HepG2 (cell line): ENCODE measurements at places on chromosomes 1 and 21.

DNA sequence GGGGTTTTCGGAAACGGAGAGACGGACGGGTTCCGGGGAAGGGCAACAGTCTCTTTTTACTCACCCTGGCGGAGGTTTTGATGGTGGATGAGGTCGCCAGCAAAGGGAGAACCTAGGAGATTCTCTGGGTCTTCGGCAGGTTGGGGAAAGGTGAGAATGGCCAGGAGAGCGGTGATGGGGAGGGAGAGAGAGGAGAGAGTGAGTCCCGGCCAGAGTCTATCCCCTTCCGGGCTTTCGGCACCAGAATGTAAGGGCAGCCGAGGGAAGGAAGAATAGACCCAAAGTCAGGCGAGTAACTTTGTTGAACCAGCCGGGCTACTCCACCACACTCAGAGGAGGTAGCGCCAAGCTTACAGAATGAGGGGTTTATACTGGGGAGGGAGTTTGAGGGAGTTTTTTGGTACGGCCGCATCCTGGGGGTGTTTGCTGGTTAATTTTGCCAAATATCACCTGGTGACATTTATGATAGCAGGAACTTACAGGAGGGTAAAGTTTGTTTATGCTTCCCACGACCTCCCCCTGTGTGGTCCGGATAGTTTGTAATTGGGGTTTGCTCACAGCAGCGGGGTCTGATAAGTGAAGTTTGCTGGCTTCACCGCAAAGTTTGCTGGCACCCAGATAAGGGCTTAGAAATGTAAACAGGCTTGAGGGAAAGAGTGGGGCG, 141.1 kb upstream of the ETV3 start:
- no peak for DNase-seq
- H3K4me1 ChIP-seq, result peaks cover 15% of the 10 kb centered on the region
- no peak overlapping the region for H3K4me3 ChIP-seq
- H3K27me3 ChIP-seq, result no peaks in the 10 kb centered on the region; the same call in 1 of the 2 replicates
- H3K27ac ChIP-seq, result no peak overlapping the region

- no peaks in the 10 kb centered on the region for H3K36me3 ChIP-seq
- H3K27ac ChIP-seq, result no peak overlapping the region
- no peak overlapping the region for H3K4me3 ChIP-seq
- DNase-seq, result peak; percentile 30
- H3K27me3 ChIP-seq, result no peaks in the 10 kb centered on the region
Measured at GRCh38 chr21:14773777-14774345, 227.7 kb upstream of the SAMSN1 start.

DNA sequence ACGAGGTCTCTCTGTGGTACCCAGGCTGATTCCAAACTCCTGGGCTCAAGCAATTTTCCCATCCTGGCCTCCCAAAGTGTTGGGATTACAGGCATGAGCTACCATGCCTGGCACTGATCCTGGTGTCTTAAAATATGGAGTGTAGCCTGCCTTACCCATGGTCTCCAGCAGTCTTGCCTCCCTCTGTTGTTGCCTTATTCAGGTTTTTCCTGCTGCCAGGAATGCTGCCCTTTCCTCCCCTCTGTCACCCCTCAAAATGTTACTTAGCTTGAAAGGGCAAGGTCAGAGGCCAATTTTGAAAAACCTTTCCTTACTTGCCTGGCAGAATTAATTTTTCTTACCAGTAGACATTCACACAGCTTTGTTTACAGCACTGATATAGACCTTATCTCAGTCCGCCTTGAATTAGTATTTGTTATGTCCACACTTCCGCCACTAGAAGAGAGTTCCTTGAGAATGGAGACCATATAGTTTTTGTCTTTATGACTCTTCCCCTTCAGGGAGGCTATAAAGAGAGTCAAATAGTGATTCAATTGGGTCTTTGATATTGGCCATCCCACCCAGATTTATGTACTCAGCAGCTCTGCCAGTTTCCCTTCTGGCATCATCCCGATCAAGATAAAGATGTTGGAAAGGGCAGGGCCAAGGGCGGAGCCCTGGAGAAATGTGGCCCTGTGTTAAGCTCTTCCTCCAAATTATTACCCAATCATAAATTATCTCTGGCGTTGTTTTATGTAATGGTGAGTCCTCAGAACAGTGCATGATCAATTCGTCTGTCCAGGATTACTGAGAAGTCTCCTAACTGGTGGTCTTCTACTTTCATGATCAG, 38.8 kb downstream of the C1orf21 start:
- no peak overlapping the region for H3K27ac ChIP-seq
- no peaks in the 10 kb centered on the region for H3K36me3 ChIP-seq
- no peaks in the 10 kb centered on the region for H3K4me1 ChIP-seq
- no peaks in the 10 kb centered on the region for H3K27me3 ChIP-seq
- no peak overlapping the region for H3K4me3 ChIP-seq

- no peaks in the 10 kb centered on the region for H3K36me3 ChIP-seq
- no peak overlapping the region for H3K4me3 ChIP-seq
- H3K27me3 ChIP-seq, result no peaks in the 10 kb centered on the region
- no peak for DNase-seq
- no peak overlapping the region for H3K27ac ChIP-seq
- H3K4me1 ChIP-seq, result no peaks in the 10 kb centered on the region
Measured at GRCh38 chr1:84277343-84278059, 24.0 kb upstream of the SAMD13 start.

- H3K4me1 ChIP-seq, result no peaks in the 10 kb centered on the region
- no peak for DNase-seq
- H3K36me3 ChIP-seq, result no peaks in the 10 kb centered on the region
Measured at GRCh38 chr1:82697965-82698364, 897.2 kb downstream of the ADGRL2 start.

DNA sequence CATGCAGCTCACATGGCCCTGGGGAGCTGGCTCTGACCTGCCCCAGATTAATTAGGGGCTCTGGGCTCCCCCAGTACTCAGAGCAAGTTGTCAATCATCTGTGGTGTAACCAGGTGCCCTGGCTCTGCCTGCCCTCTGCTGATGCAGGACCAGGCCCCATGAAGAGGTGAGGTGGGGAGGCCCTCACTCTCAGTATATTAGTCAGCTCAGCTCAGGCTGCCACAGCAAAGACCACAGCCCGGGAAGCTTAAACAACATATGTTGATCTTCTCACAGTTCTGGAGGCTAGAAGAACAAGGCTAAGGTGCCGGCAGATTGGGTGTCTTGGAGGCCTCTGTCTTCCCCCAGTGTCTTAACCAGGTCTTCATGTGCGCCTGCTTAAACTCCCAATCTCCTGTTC, 66.5 kb downstream of the FCRL5 start:
- no peak overlapping the region for H3K4me3 ChIP-seq
- DNase-seq, result no peak
- H3K4me1 ChIP-seq, result no peaks in the 10 kb centered on the region

- H3K27me3 ChIP-seq, result no peaks in the 10 kb centered on the region
- no peak overlapping the region for H3K4me3 ChIP-seq
- no peak overlapping the region for H3K27ac ChIP-seq
- no peaks in the 10 kb centered on the region for H3K36me3 ChIP-seq
- no peak for DNase-seq
Measured at GRCh38 chr1:233064988-233065387, 114.6 kb downstream of the NTPCR start.

DNA sequence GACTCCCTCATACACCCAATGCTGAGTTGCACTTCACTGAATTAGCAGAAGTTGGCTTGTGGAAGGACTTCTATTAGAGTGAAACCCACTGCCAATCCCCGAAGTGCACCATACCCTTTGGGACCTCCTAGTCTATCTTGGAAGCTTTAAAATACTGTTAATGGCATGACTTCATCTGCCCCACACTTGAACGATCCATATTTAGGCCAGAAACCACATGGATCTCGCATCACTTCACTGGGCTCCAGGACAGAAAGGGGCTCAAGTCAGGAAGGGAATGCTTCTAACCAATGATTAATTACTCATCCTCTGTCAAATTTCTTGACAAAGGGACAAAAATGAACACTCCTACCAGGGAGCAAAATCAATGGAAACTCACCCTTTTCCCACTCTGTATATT, 69.1 kb downstream of the BCAR3 start:
- peaks cover 74% of the 10 kb centered on the region for H3K4me1 ChIP-seq
- no peak for DNase-seq

GRCh38 chr1:225454733-225455132, 26.9 kb upstream of the LBR start:
- no peak overlapping the region for H3K27ac ChIP-seq
- peaks cover 56% of the 10 kb centered on the region for H3K4me1 ChIP-seq
- no peaks in the 10 kb centered on the region for H3K36me3 ChIP-seq
- H3K27me3 ChIP-seq, result no peaks in the 10 kb centered on the region; the same call in 1 of the 2 replicates
- no peak for DNase-seq

DNA sequence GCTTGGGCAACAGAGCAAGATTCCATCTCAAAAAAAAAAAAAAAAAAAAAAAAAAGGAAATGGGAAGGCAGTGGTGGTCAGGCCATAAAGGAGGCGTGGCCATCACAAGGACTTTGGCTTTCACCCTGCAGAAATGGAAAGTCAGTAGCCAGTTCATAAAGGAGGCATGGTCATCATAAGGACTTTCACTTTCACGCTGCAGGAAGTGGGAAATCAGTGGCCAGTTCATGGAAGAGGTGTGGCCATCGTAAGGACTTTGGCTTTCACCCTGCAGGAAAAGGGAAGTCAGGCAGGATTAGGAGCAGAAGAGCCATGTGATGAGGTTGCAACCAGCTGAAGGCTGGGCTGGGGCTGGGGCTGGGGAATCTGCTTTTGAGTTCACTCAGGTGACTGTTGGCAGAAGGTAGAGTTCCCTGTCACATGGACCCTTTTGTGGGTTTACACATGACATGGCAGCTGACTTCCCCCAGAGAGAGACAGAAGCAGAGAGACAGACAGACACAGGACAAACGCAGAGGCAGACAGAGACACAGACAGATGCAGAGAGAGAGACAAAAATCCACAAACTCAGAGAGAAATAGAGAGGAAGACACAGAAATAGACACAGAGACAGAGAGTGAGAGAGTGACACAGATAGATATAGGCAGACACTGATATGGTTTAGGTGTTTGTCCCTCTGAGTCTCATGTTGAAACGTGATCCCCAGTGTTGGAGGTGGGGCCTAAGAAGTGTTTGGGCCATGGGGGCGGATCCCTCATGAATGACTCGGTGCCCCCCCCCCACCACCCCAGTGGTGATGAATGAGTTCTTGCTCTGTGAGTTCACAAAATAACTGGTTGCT, 263.9 kb upstream of the KAZN start:
- no peaks in the 10 kb centered on the region for H3K27me3 ChIP-seq
- H3K4me1 ChIP-seq, result no peaks in the 10 kb centered on the region
- H3K4me3 ChIP-seq, result no peak overlapping the region
- H3K36me3 ChIP-seq, result no peaks in the 10 kb centered on the region
- no peak for DNase-seq
- H3K27ac ChIP-seq, result no peak overlapping the region

- H3K4me3 ChIP-seq, result no peak overlapping the region
- no peak for DNase-seq
- H3K36me3 ChIP-seq, result no peaks in the 10 kb centered on the region
- no peaks in the 10 kb centered on the region for H3K27me3 ChIP-seq
- no peak overlapping the region for H3K27ac ChIP-seq
- H3K4me1 ChIP-seq, result no peaks in the 10 kb centered on the region
Measured at GRCh38 chr1:69328186-69328585, 239.5 kb upstream of the LRRC7 start.

- peaks cover 55% of the 10 kb centered on the region for H3K4me1 ChIP-seq
- no peaks in the 10 kb centered on the region for H3K36me3 ChIP-seq
- H3K27me3 ChIP-seq, result no peaks in the 10 kb centered on the region
- no peak for DNase-seq
- no peak overlapping the region for H3K27ac ChIP-seq
Measured at GRCh38 chr1:36207339-36207738, 16.9 kb upstream of the THRAP3 start.
